Stimulated activated CD4-positive, alpha-beta T cell treated with anti-CD3 and anti-CD28 coated beads, TNF-alpha, amount 100 ng/mL, for 24 hours (primary cell): ENCODE measurements at places on chromosomes 4 and X.

GRCh38 chr4:186204103-186204559 is 12.8 kb downstream of the CYP4V2 start:
- peak; percentile 48 for DNase-seq

DNA sequence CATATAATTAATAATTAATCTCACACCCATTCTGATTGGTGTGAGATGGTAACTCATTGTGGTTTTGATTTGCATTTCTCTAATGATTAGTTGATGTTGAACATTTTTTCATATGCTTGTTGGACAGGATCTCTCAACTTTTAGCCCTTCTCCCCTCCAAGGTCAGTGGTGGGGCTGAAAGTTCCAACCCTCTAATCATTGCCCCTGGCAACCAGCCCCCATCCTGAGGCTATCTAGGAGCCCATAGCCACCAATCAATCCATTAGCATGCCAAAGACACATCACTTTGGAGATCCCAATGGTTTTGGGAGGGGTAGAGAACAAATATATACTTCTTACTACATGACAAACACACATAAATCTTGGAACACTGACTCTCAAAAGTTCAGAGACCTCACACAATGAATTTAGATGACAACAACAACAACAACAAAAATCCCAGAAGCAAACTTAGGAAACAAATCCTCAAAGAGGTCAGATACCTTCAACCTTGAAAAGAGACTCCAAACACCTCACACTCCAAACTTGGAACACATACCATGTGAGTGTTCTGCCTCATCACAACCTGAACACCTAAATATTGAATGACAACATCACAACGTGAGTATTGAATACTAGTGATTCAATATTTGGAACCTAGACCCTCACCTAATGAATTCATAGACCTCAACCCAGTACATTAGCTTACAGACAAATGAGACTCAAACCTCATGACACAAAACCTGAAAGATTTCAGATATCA is 19.0 kb upstream of the PAGE4 start:
- no peak for DNase-seq

DNA sequence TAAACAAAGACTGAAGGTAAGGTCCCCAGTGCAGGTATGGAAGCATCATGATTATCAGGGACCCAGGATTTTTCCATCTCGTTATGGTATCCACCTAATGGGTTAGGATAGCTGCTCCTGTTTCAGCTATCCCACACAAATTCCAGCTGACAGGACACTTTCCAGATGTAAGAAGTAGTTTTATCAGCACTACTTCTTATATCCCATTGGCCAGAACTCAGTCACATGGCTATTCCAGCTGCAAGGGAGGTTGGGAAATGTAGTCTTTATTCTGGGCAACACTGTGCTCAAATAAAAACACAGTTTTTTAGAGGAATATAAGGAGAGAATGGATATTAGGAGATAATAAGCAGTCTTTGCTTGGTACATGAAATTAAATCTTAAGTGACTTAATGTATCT is 96.7 kb downstream of the SRPX start:
- no peak for DNase-seq

DNA sequence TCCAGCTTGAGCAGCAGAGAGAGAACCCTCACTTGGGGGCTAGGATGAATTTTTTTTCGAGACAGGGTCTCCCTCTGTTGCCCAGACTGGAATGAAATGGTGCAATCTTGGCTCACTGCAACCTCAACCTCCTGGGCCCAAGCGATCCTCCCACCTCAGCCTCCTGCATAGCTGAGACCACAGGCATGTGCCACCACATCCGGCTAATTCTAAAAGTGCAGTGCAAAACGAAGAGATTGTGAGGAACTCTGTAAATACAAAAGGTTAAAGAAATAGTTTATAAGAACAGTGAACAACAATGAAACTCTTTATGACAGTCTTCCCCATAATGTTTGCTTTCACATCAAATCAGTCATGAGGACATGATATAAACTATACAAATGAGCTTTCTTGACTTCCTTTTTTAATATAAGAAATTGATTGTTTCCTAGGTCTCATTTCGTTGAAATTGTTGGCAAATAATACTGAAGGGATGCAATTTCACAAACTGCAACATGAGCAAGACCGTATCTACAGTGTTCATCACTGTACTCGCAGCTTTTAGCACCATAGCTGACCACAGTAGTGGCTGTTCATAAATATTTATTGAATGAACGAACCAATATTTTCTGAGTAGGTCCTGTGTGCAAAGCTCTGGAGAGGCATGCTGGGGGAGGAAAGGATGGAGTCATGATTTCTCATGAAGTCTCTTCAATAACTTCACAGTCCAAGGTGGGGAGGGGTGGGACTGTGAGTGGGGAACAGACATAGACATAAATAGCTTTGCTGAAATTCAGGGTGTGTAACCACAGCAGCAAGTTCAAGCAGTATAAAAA is 116.1 kb downstream of the SHROOM3 start:
- DNase-seq: no peak

DNA sequence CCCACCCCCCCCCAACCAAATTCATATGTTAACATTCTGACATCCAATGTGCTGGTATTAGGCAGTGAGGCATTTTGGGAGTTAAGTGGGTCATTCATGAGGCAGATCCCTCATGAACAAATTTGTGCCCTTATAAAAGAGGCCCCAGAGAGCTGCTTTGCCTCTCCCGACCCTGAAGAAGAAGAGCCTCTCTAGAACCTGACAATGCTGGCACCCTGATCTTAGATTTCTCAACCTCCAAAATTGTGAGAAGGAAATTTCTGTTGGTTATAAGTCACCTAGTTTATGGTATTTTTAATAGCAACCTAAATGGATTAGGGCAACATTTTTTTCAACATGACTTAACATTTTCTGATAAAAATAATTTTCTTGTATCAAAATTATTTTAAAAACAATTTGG is 296.3 kb downstream of the CFAP299 start:
- DNase-seq: no peak

- DNase-seq: no peak
These were observed 44.2 kb downstream of the COMMD8 start for GRCh38 chr4:47419296-47419695.

- no peak for DNase-seq
These were observed 804.2 kb downstream of the CENPC start for GRCh38 chr4:66741081-66741480.

- no peak for DNase-seq
These were observed 34.5 kb upstream of the PPM1K start for GRCh38 chr4:88318751-88319350.

DNA sequence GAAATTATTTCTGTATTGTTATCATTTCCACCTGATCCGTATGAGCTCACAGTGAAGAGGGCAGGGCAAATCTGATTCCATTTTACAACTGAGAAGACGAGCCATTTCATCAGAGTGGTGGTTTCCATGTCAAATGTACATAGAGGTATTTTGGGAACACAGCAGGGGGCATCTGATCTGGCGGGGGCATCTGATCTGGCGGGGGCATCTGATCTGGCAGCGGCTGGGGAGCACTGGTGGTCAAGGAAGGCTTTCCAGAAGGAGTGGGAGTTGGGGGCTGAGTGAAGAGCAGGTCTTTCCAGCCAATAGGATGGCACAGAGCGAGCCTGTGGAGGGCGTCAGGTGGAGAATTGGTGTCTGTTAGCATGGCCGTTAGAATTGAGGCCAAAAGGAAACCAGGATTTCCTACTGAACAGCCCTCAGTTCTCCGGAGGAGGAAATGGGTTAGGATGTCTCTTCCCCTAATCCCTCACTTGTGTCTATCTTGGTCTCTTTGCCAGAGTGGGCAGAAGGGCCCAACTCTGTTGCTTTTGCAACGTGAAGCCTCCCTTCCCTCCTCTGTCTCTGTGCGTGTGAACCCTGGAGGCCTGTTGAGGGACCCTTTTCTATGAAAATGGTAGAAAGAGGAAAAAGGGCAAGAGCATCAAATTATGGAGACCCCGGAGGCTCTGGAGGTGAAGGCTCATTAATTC is 41.3 kb downstream of the RHOH start:
- no peak for DNase-seq

DNA sequence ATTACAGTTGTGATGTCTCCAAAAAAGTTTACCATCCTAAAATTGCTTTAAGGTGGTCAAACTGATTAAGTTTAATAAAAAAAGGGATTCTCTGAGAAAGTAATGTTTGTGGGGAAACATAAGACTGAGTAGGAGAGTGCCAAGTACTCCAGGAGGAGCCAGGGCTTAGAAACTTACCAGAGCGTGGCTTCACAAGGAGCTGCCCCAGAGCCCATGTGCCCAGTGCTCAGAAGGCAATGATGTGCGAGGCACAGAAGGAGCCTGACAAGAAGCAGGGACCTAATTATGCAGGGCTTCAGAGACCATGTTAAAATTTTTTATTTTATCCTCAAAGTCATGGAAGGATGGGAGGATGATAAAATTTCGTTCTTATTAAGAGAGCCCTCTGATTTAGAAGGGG is 204.2 kb downstream of the PALLD start:
- no peak for DNase-seq

- DNase-seq: no peak
These were observed 130.1 kb downstream of the KLHL34 start for GRCh38 chrX:21528076-21528475.

DNA sequence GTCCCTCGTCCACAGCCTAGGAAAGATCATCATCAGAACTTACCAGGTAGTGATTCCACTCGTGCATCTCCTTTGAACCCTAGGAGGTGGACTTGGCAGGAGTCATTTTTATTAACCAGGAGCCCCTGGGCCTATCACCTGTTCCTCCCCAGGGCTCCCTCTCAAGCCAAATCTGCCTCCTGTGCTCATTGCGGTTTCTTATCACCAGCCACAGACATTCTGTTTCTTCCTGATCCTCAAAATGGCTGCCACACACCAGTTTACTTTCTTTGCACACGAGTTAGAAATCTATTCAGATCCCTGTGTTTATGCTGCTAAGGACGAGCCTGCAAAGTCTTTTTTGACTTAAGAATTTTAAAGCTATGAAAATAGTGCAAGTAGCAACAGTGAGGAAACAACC is 354.5 kb upstream of the BOD1L1 start:
- DNase-seq: no peak

DNA sequence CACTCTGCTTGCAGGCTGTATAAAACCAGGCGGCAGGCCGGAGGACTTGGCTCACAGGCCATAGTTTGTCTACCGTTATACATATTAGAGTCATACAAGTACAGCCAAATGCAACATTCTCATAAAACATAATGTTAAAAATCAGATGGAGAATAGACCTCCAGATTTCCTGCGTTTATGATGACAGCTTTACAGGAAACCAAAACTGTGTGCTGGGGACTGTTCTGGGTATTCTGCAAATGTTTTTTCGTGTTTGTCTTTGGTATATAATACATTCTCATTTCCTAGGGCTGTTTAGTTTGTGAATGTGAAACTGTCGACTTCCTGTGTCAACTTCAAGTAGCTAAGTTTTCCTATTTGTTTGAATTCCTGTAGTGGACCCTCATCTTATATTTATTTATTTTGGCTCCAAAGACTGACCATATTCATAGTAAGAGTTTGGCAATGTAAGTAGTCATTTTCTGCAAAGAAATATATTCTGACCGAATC is 79.5 kb upstream of the FAM9C start:
- DNase-seq: no peak

GRCh38 chrX:154734061-154734781 is 16.7 kb downstream of the GAB3 start:
- DNase-seq: no peak

- no peak for DNase-seq
These were observed 231.6 kb downstream of the RAPGEF2 start for GRCh38 chr4:159334461-159334860.

DNA sequence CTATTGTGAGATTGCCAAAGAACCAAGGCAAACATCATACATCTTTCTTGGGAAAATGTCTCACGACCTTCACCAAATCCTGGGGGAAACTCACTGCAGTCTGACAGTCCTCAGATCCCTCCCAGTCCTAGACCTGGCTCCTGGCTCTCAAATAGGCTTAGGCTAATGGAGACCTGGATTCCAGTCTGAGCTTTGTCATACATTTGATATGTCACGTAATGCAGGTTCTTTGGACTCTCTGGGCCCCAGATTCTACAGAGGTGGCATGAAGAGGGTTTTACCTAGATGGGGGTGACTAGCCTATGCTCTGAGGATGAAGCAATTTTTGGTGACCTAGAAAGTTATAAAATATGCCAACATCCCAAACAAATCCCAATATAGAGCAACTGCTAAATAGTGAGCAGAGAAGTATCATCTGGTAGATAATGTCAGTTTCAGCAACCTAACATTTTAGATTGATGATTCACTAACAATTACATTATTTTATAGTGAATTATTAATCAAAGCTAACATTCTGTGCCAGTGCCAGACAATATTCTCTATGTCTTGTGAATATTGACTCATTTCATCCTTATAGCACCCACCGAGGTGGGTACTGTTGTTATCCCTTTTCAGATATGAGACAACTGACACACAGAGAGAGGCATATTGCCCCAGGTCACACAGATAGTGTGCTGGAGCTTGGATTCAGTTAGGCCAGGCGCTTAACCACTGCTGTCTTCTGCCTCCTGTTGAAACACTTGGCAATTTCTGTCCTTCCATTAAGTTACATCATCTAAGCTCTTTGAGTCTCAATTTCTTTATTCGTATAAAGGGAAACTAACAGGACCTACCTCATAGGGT is 195.4 kb upstream of the MAMLD1 start:
- no peak for DNase-seq

GRCh38 chr4:108709234-108709633 is 53.6 kb downstream of the ETNPPL start:
- no peak for DNase-seq

DNA sequence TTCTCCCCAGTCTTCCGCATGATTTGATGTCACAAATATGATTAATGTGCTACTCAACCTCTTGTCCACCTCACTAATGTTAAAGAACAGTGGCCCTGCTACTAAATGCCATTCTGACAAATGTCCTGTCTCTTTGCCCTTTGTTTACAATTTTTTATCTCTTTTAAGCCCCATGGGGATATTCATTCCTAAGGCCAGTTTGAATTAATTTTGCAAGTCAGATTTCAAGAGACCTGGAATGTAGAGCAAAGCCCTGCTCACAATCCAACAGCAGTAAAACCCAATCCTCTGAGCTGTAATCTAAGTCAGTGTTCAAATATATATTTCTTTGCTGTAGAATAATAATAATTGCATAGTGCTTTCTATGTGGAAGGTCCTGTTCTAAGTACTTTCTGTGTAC is 81.2 kb downstream of the LDB2 start:
- no peak for DNase-seq

DNA sequence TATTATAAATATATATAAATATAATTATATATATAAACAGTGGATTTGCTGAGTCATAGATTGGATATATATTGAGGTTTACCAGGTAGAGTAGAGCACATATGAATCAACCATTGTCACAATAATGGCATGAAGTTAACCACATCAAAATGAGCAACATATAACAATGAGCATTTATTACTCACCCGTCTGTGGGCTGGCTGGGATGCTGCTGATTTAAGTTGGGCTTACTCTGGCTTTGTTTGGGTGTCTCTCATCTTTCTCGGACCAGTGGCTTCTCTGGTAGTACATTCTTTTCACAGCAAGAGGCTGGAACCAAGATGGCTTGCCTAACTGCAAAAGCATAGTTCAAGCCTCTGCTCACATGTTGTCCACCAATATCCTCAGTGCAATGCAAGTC is 111.7 kb upstream of the TAPT1 start:
- no peak for DNase-seq

GRCh38 chr4:168384437-168385141 is 66.0 kb upstream of the DDX60 start:
- no peak for DNase-seq
